ENCODE measurements at places on chromosomes 12 and 14. TPM values are rescaled to one million over a fixed set of nuclear protein-coding genes. Genes with fewer than 3 reads are reported as not detected.

Gene HOTAIR
- not detected for total RNA-seq

Gene KRT84
- not detected for total RNA-seq

Gene TAS2R46
- not detected for total RNA-seq

Gene PTPRB
- 34.6 TPM for total RNA-seq

Gene PLEKHG7
- total RNA-seq = not detected

Gene DPF3
- total RNA-seq = 25.0 TPM

Gene COL2A1
- not detected for total RNA-seq

Gene SIX1
- total RNA-seq = not detected

Gene SLC6A13
- total RNA-seq = 3.3 TPM

- DNase-seq = no peak
These were observed 156.8 kb downstream of the PHETA1 start for GRCh38 chr12:111211910-111212757.

GRCh38 chr14:72559202-72559601 lies 334.7 kb downstream of the DPF3 start:
- no peak for DNase-seq

- DNase-seq = no peak
These were observed 880.1 kb upstream of the FBXO33 start for GRCh38 chr14:40312296-40312695.

DNA sequence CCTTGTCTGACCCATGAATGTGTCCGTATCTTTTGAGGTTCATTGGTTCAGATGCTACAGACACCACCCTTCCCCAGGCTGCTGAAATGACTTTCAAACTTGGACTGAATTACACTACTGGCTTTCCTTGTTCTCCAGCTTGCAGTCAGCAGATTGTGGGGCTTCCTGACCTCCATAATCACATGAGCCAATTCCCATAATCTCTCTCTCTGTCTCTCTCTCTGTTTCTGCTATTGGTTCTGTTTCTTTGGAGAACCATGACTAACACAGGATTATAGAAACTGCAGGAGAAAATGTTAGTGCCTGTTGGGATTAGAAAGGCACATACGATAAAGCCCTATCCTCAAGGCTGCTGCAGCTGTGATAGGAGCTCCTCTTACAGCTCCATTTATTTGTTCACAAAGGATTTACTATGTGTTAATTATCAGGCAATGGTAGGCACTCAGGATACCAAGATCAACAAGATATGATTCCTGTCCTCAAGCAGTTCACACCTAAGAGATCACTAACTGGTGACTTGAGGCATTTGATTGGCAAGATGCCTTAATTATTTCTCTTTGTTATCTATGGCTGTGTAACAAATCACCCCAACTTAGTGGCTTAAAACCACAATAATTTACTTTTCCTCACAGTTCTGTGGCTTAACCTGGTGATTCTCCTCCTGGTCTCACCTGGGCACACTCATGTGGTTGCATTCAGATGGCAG lies 10.2 kb upstream of the NYNRIN start:
- DNase-seq = no peak

GRCh38 chr12:42968426-42968825 lies 378.9 kb upstream of the PRICKLE1 start:
- DNase-seq = no peak

GRCh38 chr14:100285913-100286400 lies 20.3 kb downstream of the SLC25A29 start:
- no peak for DNase-seq

DNA sequence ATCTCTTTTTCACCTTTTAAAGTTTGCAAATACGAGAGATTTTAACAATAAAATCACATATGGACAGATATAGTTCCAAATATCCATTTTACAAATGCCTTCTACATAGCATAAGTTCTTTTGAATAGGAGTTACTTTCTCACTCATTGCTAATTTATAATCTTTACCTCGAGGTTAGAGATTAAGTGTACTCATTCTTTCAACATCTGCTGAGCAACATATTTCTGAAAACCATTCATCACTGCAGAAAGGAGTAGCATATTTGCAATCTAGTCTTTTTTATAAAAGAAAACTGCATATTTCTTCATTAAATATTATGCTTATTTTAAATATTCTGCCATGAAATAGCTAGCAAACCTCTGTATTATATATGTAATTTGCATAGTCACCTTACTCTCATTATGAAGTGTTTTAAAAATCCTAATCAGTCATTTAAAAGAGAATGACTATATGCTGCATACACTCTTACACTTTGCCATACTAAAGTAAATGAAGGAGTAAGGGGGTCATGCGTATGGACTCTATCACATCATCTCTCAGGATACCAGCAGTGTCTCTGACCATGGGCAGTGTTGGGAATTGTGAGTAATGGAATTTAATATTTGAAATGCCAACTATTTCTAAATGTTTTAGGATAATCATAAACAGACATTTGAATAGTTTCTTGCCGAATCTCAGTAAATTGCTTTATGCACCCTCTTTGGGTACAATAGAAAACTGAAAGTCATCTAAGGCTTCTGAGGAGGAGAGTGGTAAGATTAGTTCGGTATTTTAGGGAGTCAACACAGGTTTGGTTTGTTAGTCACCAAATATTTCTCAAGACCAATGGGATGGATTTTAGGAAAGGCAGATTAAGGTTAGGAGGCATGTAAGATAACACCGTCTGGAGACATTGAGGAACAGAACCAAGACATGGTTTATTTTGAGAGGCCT lies 524.8 kb upstream of the ATP2B1 start:
- DNase-seq = no peak

DNA sequence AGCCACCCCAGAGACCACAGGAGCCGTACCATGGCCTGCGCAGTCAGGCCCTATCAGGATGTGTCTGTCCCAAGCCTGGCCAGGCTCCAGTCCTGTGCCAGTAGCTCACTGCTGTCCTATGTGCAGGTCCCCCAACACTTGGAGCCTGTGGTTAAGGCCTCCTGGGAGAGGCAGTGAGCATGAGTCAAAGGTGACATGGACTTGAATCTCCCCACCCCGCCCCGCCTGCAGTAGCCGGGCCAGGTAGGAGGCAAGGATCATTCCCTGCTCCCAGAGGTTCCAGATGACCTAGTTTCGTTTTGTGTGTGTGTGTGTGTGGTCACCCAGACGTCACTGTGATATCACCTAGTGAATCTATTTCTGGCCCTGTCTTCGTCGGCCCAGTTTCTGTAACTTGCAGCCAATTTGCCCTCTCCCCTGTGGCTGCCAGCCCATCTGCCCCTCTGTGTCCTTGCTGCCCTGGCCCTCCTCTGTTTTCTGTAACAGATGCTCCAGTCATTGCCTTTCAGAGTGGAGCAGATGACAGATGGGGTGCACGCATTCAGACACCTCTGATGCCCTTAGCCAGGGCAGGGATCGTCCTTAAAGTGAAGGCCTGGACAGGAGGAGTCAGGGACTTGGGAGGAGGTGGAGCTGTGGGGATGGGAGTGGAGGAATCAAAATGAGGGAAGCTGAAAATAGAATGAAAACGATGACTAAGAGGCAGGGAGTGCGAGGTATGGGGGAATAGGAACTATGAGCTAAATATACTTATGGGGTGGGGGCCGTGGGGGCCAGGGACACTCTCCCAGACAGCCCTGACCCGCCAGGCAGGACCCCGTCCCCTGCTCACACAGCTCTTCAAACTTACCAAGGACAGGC lies 37.4 kb downstream of the SLC6A12 start:
- no peak for DNase-seq

DNA sequence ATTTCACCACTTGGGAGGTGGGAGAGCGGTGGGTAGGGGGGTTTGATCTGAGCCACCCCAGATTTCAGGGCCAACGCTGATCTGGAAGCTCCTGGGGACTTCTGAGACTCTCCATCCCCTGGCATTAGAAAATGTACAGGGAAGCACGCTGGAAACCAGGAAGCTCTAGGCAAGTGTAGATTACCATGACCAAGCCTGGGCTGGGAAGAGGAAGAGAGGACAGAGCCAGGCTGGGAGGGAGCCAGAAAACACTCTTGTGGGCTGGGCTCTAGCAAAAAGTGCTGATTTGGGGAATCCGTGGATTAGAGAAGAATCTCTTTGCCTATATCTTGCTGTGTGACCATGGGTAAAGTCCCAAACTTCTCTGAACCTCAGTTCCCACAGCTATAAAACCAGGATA lies 236.7 kb downstream of the BCL11B start:
- peak; percentile 78 for DNase-seq

DNA sequence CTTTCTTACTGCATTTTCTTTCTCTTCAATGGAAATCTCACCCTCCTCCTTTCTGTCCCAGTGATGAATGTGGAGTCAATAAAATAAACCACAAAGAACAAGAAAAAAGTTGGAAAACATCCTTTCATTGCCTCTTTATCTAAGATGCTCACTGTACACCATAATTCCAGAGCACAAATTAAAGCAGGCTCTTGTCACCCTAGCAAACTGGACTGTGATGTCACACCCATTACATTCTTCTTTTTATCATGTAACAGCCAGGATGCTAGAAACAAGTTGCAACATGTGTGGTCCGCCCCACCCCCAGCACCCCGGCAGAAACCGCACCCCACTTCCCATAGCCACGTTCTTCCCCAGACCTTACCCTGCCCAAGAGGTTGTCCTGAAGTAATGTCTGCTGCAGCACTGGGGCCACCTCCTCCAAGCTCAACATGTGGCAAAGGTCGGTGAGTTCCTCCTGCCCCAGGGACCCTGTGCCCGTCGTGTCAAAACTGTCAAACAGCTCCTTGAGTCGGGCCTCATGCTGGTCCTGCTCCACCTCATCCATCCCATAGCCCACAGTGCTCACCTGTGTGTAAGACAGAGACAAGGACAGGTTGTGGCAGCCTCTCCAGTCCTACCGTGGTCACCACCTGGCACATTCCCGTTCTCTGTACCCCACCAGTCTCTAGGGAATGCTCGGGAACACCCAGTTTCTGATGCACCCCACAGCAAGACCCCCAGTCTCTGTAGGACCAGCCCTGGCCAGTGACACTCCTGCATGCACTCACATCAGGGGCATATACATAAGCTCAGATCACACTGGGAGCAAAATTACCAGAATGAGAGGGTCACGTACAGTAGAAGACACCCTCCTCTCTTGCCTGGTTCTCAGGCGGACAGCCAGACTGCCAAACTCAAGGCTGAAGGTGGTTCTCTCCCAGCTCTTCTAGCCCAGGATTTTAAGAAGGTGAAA lies 9.2 kb downstream of the NIN start:
- peak; percentile 60 for DNase-seq

GRCh38 chr14:94738751-94739150 lies 31.2 kb downstream of the GSC start:
- DNase-seq = no peak

DNA sequence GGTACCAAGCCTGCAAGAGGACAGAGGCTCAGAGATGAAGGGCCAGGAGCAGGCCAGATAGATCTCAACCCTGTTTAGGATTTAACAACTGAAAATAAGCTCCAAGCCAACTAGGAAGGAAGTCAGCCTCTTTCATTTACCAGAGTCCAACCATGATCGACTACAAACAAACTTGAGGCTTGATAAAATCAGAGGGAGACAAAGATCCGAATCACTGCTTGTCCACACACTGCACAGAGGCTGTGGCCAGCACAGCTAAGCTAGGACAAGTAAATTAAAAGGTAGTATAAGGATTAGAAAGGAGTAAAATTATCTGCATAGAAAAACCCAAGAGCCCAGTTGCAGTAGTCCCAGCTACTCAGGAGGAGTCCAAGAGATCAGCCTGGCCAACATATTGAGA lies 40.3 kb downstream of the FAM222A start:
- DNase-seq = no peak

DNA sequence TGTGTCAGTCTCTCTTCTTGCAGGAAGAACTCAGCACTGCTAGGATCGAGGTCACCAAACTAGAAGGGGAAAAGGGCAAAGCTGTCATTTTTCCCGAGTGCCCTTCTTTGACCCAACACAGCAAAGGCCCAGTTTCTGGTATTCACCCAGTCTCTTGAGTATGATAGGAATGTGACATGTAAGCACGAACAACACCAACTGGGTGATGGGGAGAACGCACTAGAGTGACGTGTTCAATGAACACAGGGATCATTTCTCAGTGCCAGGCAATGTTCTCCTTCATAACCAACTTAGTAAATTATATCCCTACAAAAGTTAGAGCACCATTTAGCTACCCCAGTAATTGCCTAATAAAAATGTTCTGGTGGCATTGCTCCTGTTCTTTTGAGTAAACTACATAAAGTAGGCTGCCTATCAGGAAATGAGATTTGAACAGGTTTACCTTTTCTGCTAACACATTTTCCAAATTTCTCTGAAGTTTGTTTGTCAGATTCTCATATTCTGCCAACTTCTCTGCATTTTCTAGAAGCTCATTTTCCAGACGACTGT lies 64.5 kb downstream of the NIN start:
- no peak for DNase-seq

GRCh38 chr12:88865537-88865936 lies 285.3 kb upstream of the KITLG start:
- DNase-seq = no peak

DNA sequence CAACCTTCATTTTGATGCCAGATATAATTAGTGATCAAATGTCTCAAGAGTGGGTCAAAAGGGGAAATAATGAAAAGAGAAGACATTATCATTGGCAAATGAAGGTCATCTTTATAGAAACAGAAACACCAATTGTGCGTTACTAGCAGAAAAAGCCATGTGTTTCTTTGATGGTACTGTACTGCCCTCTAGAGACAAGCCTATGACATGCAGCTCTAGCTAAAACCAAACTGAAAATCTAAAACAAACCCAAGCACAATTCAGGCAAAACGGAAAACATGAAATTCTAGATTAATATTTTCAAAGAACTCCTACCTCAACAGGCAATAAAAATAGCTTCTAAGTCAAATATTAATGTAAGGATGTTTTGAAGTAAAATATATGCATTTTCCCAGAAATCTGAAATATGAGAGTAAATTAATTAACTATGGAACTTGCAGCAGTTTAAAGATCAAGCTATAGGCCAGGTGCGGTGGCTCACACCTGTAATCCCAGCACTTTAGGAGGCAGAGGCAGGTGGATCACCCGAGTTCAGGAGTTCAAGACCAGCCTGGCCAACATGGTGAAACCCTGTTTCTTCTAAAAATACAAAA lies 115.4 kb downstream of the KLHL28 start:
- no peak for DNase-seq

DNA sequence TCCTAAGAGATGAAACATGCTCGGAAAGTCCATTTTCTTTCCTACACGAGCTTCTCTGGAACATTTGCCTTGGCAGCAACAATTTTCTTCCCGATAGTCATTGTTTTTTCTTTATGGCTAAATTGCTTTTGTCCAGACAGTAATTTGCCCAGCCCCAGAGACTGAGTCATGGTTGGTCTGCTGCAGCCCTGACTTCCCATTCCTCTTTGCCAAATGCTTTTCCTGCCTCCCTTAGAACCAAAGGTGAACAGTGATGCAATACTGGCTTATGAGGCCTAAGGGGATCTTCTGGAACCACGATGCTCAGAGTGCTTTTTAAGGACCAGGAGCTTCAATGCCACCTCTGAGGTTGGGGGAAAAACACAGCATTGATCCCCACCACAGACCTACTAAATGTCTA lies 1599.6 kb upstream of the TMEM132C start:
- no peak for DNase-seq

Data from Right ventricle myocardium superior (tissue), 1 donor.